ENCODE measurements at places on chromosomes 7 and 10.
A peak's percentile ranks its signal among the peaks of the same experiment; 100 is the strongest.

- DNase-seq: no peak
Measured at GRCh38 chr10:70459774-70460490, 18.5 kb upstream of the NODAL start.

DNA sequence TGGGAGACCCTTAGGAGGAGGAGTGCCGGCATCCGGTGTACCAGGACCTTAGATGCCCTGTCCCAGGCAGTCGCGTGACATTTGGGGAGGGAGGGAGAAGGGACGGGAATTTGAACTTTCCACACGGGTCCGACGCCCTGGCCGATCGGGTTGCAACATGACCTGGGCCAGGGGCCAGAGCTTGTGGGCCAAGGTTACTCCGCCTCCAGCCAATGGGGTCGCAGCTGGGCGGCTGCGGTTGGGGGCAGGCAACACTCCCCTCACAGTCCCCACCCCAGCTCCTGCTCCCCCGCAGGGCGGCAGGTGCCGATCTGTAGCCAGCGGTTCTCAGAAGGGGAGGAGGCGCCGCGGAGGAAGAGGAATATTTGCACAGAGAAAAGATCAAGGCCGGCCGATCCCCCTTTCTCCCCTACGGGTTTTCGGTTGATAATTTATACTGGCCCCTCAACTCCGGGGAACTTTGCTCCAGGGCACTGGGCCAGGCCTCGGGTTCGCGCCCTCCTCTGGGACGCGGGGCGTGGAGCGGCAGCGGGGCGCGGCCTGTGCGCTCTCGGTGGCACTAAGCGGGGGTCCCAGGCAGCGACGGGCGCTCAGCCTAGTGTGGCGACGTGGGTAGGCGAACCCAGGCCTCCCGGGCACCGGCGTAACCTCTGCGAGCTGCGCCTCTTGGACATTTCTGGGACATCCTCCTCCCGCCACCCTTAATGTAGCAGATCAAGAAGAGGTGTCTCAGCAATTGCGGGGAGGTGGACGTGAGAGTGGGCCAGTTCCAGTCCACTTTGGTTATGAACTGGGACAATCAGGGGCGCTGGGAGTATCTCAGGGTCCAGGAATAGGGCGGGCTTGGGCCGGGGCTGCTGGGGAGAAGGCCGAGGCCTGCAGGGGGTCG lies 1.2 kb downstream of the MLXIPL start:
- DNase-seq: no peak

- no peak for DNase-seq
Measured at GRCh38 chr7:76282344-76283253, 19.9 kb upstream of the HSPB1 start.

DNA sequence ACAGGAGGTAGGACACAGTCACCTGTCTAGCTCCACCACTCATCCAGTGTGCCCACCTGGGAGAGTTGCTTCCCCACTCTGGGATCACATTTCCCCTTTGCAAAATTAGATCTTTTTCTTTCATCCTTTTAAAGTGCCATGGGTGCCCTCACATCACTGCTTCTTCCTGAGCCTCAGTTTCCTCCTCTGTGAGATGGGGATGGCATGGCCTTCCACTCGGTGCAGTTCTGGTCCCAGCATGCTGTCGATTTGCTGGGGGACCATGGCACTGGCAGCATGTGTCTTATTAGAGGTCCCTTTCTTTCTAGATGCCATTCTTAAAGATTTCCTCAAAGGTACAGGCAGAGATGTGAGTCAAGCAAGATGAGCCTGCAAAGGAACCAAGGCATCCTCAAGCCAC lies 158.3 kb upstream of the ZMIZ1 start:
- DNase-seq: no peak

DNA sequence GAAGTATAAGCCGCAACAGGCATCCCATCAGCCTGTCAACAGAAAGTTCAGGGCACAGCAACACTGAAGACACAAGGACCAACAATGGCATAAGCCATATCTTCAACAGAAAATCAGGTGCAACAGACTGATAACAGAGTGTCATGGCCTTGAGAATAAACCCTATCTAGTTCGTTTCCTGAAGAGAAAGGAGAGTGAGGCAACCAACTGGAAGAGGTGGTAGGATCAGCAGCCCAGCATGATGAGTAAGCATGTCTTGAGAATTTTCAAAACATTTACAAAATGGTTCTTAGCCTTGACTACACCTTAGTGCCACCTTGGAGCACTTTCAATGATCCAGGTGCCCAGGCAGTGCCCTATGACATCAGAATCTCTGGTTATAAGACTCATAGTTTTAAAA lies 290.2 kb upstream of the SEMA3C start:
- DNase-seq: no peak

DNA sequence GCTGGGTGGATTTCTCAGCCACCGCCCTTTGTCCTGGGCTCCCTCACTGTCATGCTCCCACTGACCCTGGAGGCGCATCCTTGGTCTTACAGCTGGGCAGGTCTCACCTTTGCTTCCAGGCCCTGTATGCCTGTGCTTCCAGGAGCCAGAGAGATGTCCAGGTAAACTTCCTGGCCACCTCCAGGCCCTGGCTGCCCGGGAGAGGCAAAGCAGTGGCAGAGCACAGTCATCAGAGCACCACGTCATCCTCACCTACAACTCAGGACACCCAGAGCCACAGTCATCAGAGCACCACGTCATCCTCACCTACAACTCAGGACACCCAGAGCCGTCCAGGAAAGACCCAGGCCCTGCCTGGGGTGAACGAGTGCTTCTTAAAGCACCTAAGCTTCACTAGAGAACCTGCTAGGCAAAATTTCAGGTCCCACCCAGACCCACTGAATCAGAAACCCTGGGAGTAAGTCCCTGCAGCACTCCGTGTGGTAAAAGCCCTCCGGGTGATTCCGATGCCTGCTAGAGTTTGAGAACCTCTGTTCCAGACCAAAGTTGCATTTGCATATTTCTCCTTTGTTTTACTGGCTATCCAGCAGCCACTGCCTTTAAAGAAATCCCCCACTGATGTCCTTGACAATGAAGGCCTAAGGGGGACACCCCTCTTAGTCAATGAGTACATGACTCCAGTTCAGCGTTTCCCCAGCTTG lies 62.3 kb downstream of the DLG5 start:
- DNase-seq: no peak

GRCh38 chr10:92894081-92894655 lies 45.8 kb downstream of the EXOC6 start:
- DNase-seq: no peak

DNA sequence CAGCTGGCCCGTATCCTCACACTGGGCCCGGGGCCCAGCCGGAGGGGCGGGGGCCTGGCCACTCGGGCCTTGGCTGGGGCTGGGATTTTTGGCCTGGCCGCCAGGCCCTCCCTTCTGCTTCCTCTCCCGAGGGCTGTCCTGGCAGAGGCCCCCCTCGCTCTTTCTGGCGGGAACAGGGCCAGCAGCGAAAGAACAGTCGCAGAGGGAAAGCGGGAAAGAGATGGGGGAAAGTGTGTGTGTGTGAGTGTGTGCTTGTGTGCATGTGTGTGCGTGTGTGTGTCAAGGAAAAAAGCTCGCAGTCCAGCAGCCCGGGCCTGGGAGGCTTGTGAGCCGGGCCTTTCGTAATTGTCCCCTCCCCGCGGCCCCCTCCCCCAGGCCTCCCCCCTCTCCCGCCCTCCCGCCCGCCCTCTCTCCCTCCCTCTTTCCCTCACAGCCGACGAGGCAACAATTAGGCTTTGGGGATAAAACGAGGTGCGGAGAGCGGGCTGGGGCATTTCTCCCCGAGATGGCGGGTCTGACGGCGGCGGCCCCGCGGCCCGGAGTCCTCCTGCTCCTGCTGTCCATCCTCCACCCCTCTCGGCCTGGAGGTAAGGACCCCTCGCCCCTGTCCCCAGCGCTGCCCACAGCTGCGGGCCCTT lies at the start of gene ELN:
Gene ELN (plus strand): TSS at position 491 of the 638 bp plus-strand sequence. CDS start 15 bp downstream, at position 506.
- DNase-seq: no peak

- DNase-seq: no peak
Measured at GRCh38 chr10:14613588-14613920, 161.1 kb downstream of the FAM107B start.

GRCh38 chr10:121411004-121411403 lies 187.2 kb downstream of the FGFR2 start:
- no peak for DNase-seq

- no peak for DNase-seq
Measured at GRCh38 chr10:50991456-50992355, 82.6 kb upstream of the PRKG1 start.

GRCh38 chr7:131845573-131846314 lies 289.3 kb upstream of the PODXL start:
- no peak for DNase-seq

- no peak for DNase-seq
Measured at GRCh38 chr10:73917566-73918305, 6.8 kb downstream of the PLAU start.

DNA sequence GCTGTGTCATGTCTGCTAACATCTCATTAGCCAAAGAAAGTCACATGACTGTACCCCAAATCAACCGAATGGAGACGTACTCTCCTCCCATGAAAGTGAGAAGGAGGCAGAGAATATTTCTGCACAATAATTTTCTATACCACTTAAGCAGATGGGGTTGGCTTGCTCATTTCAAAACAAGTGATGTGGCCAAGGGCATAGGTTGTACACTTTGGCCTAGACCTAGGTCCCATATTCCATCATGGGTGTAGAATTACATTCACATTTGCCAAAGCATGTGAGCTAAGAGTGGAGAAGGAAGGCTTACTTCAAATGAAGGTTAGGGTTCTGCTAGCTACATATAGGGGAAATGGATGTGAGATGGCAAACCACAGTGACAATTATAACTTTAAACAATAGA lies 83.0 kb downstream of the ZNF365 start:
- no peak for DNase-seq

DNA sequence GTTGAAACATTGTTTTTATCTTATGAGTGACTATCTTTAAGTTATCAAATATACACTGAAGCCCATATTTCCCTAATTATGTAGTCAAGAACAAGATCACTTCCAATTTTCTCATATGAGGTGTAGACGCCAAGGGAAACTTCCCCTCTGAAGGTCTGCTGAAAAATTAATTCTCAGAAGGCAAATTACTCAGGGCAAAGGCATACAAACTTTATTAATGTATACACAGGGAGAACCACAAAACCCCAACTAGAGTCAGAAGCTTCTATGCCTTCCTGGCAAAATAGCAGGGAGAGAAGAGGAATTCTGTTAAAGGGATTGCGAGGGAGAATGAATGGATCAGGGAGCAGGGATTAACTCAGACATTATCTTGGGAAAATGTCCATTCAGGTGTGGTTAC lies 83.4 kb downstream of the DOCK4 start:
- no peak for DNase-seq

- peak; percentile 49 for DNase-seq
Measured at GRCh38 chr10:22252801-22253579, 35.2 kb upstream of the EBLN1 start.

DNA sequence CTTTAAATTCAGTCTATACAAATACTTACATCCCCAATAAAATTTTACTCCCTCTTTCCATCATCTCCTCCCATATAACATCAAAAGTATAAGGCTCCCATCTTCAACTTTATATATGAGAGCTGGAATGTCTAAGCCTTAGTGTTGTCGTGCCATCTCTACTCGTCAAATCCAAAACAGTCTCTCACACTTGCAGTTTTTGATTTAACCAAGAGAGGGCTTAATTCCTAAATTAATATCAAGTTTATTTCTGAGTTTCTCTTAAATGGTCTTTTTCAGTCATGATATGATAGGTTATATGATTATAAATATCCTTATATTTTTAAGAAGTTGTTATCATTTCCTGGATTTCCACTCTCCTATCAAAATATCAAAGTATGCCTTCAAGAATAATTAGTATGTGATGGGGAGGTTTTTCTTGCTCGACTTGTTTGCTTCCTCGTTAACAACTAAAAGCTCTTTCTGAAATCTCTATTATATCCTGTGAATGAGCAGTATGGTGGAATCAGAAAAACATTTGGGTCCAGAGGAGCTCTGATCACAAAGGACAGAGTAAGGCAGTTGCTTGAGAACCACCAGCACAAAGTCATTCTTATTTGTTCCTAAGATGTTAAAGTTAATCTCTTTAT lies 12.5 kb upstream of the LIPK start:
- DNase-seq: no peak

DNA sequence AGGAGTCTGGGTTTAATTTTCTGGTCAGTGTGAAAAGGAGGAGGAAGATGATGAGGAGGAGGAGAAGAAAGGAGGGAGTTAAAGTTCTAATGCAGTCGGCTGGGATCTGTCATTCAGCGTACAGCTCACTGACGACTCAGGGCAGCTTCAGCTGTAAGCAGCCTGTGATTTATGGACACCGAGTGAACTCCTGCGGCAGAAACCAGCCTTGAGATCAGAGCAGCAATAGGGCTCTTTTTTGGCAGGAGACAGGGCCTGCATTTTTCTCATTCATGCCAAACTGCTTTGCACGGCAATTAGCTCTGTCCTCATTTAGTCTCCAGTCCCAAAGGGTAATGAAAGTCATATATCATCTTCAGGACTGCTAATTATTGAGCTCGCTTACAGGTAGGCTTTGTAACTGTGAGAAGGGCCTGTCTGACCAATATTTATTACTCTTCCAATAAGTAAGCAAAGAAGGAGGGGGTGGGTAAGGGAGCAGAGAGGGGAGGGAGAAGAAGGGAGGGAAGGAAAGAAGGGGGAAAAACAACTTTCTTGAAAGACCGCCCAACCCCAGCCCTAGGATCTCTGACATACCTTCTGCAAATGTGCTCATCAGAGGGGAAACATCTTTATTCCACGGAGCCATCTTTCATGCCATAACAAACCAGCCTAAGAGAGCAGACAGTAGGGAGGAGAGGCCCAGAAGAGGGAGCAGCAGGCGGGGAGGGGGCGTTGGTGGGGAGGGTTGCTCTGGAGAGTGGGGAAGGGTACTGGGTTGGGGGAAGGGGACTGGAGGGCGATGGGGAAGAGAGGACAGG lies 48.1 kb upstream of the COMTD1 start:
- DNase-seq: no peak

DNA sequence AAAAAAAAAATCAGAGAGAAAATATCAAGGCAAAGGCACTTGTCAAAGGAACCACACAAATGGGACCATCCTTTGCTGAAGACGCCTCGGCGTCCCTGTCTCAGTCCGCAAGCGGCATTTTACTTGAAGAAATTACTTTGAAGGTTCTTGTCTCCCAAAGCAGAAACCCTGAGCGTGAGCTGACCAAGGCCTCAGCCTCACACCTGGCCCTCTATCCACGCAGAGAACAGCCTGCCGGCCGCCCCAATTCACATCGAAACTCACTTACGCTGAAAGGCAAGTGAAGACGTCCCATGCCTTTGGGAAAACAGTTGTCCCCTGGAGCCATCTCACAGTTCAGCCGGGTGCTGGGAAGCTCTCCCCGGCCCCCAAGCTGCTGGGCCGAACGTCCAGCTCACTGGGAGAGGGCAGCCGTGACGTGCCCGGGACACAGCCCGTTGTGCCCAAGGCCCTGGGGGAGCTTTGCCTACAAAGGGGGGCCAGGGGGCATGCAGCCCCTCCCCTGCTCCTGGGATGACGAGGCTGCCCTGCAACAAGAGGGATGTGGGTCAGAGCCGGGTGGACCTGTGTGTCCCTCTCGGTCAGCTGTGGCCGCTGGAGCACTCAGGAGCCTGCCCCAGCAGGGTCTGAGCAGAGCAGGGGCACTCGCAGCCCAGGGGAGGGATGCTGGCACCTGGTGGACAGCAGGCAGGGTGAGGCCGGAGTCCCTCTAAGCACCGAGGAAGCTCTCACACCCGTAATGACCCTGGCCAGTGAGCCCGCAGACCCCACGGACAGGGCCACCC lies 49.6 kb upstream of the PDGFA start:
- DNase-seq: no peak

Data from stimulated activated CD4-positive, alpha-beta T cell treated with anti-CD3 and anti-CD28 coated beads, Interleukin-4, amount 100 ng/mL, for 1 hour (primary cell).